ENCODE measurements at places on chromosomes 1 and 21.

DNA sequence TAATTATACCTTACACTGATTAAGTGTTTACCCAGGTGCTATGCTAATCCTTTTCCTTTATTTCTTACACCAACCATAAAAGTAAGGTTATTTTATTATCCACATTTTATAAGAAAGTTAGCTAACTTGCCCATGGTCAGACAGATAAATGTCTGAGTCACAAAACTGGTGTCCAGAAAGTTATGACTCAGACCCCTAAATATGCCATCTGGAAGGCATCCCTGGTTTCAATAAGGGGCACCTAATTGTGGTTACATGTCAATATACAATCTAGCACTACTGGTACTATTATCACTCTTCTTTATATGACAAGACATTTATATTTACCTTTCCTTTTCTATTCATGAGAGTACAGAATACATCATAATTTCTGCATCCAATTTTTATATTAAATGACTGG is 496.5 kb upstream of the ADGRL2 start:
- no peak for DNase-seq

- DNase-seq = peak; percentile 73
Measured at GRCh38 chr1:103525607-103526507, at the start of gene RNPC3. TSS of gene RNPC3 (plus strand) at chr1:103525699. CDS start at chr1:103526071, 372 bp downstream.

- no peak for DNase-seq
Measured at GRCh38 chr1:92973203-92973897, 12.1 kb upstream of the DIPK1A start.

- no peak for DNase-seq
Measured at GRCh38 chr1:5390504-5390903, 601.7 kb downstream of the NPHP4 start.

DNA sequence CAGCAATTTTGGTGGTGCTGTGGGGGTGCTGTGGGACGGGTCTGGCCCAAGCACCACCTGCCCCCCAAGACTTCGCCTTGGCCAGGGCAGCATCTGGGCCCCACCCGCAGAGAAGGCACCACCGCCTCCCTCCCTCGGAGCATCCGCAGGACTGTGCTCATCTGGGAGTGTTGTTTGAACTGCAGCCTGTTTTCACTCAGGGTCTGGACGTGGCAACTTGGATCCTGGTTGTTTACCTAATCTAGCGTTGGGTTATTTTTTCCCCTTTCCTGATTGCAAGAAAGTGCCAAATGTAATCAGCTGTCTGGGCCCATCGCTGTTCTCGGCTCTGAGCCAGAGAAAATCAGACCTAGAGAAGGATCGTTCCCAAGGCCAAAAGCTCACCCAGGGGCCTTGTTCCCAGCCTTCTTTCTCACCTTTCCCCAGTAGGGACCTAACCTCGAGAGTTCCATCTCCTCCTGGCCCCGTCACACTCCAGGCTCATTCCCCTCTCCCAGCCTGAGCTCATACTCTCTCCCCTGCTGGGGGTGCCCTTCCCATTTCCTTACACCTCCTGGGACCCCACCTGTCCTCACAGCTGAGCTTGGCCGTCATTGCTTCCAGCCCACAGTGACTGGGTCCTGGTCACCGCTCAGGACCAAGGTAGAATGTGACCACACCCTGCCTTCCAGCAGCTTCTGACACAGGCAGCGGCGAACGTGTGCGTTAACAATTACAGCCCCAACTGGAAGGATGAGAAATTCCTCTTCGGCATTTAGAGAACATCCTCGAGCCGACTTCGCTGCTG is 72.0 kb upstream of the FAM20B start:
- no peak for DNase-seq

DNA sequence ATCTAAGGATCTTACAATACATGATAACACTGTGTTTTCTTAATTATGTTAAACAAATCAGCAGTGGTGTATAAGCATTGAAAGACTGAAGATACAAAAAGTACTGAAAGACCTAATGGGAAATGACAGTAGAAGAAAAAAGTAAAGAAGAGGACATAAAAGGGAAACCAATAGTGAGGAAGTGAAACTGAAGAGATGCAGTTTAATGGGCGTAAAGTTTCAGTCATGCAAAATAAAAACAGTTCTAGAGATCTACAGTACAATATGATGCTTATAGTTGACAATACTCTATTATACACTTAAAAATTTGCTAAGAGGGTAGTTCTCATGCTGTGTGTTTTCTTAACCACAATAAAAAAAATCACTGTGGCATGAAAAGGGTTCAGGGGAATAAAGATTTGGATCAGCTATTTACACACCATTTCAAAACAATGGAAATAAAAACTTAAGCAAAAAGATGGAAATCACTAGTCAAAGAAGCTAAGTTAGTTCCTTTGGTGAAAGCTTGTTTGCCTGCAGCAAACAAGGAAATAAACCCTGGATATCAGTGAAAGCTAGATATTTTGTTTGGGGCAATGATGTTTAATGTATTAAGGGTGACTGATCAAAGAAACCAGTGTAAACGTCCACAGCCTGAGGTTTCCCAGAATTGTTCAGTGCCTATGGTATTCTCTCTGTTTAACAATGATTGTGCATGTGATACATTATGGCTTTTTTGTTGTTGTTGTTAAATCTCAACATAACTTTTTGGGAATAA is 1160.8 kb upstream of the ADGRL2 start:
- no peak for DNase-seq

GRCh38 chr1:94954263-94955220 is 27.6 kb upstream of the CNN3 start:
- no peak for DNase-seq

- no peak for DNase-seq
Measured at GRCh38 chr1:92013923-92014322, 15.9 kb upstream of the EPHX4 start.

DNA sequence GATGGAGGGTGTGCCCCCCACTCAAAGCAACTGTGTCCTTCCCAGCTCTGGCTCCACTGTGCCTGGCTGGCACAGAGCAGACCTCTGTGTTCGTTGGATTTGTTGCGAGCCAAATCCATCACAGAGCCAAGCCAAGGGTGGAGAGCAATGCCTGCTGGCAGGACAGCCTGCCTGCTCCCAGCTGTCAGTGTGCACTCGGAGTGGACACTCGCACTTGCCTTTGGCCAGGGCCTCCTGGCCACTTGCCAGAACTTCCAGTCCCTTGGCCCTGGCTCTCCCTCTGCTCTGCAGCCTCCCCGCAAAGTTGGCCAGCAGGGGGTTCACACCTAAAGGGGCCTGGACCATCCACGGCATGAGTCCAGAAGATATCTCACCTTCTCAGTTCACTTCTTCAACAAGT is 16.4 kb downstream of the HEYL start:
- DNase-seq = no peak

GRCh38 chr1:246437961-246438360 is 69.1 kb downstream of the SMYD3 start:
- DNase-seq = no peak

Data from GF-D8 (cell line).